ENCODE measurements at places on chromosomes 7 and 10.

DNA sequence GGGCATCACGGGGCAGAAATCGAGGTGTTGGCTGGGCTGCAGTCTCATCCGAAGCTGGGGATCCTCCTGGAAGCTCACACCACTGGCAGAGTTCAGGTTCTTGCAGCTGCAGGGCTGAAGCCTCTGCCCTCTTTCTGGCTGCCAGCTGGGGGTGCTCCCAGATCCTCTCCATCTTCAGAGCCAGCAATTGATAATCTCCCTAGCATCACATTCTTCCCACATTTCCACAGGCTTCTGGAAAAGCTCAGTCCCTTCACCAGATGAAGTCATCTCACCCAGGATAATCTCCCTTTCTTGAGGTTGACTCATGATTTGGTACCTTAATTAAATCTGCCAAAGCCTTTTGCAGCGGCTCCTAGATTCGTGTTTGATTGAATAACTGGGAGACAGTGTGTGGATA, 55.2 kb downstream of the NRP1 start:
- peak; percentile 45 for DNase-seq

DNA sequence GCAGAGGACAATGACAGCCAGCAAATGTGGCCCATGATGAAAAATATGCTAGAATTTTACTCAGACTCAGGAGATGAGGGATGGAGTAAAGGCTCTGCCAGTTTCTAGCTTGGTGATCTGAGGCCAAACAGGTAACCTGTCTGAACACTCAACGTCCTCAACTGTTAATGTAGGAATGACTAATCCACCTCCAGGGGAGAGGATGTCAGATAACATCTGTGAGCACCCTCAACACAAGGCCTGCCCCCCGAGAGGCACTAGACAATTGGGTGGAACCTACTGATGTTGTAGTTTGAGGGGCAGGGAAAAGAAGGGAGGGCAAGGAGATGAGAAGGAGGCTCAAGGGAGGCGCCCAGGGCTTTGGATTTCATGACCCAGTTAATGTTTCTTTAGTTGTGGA, 445.1 kb downstream of the PLXNA4 start:
- no peak for DNase-seq

- peak; percentile 98 for DNase-seq
These were observed 47.6 kb downstream of the PDGFA start for GRCh38 chr7:471866-472639.

- peak; percentile 6 for DNase-seq
These were observed 427.0 kb downstream of the PHTF2 start for GRCh38 chr7:78225534-78225933.

GRCh38 chr7:129719980-129720732, 108.6 kb downstream of the NRF1 start:
- DNase-seq, result peak; percentile 34

GRCh38 chr7:65477326-65477725, 103.7 kb downstream of the ZNF92 start:
- DNase-seq, result no peak

GRCh38 chr10:22016046-22016705, 12.6 kb upstream of the DNAJC1 start:
- no peak for DNase-seq
